DMS79 (cell line): ENCODE measurements at places on chromosomes 1 and 21.

GRCh38 chr1:7042322-7043190 lies 257.3 kb downstream of the CAMTA1 start:
- peak; percentile 25 for DNase-seq

DNA sequence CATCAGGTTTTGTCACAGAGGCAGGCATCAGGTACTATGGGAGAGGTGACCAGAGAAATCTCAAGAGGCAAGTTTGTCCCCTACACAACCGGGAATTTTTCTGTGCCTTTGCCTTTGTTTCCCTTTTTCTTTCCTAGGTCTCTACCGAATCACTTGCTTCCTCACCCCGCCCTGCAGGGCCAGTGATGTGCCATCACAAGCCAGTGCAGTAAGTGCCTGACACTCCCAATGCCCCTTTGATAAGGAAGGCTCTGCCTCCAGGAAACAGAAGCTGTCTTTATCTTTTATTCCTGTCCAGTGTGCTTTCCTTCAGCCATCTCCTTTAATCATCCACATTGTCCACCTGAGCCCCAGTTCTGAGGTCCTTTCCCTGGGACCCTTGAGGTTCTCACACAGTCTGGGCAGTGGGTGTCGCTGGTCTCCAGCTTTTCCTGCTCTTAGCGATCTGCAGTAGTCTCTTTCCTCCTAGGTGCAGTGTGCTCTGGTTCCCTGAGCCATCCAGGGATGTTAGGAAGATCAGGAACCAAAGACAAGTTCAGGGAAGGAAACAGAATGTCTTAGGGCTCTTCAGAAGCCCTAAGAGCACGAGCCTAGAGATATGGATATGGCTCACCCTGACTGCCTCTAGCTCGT lies 36.6 kb downstream of the GJA5 start:
- DNase-seq: no peak

GRCh38 chr1:194342484-194343262 lies 1156.3 kb upstream of the B3GALT2 start:
- no peak for DNase-seq

DNA sequence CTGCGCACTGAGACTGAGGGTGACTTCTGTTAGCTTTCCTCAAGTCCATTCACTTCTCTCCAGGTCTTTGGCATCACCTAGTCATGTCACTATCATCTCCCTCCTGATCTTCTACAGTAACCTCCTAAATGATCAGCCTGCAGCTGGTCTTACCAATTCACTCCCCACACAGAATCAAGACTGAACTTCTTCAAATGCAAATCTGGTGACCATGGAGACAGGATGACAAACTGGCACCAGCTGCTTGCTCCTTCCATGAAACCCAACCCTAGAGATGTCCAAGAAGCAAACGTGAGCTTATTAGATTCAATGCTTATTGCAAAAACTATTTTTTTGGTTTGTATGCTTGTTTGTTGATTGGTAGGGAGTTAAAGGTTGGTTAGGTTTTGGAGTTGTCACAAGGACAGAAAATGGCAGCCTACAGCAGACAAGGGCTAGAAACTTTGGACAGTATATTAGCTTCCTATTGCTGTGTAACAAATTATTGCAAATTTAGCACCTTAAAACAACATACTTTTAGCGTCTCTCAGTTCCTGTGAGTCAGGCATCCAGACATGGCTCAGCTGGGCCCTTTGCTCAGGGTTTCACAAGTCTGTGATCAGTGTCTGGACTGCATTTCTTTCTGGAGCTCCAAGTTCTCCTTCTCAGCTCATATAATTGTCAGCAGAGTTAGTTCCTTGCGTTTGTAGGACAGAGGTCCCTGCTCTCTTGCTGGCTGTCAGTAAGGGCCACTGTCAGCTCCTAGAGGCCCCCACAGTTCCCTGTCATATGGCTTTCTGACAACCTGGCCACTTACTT lies 53.3 kb upstream of the GJA8 start:
- no peak for DNase-seq

DNA sequence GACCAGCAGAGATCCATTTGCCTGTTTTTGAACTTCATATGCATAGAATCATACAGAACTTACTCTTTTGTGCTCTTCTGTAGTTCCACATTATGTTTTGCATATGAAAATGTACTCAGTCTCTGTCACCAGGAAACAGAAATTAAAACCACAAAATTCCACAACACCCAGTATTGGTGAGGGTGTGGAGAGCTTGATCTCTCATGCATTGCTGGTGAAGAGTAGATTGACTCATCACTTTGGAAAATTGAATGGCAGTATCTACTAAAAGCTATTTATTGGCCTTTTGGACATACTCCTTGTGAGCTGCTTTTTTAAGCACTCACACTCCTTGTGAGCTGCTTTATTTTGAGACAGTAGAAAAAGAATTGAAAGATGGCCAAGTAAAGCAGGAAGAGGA lies 43.3 kb downstream of the VTCN1 start:
- DNase-seq: no peak

DNA sequence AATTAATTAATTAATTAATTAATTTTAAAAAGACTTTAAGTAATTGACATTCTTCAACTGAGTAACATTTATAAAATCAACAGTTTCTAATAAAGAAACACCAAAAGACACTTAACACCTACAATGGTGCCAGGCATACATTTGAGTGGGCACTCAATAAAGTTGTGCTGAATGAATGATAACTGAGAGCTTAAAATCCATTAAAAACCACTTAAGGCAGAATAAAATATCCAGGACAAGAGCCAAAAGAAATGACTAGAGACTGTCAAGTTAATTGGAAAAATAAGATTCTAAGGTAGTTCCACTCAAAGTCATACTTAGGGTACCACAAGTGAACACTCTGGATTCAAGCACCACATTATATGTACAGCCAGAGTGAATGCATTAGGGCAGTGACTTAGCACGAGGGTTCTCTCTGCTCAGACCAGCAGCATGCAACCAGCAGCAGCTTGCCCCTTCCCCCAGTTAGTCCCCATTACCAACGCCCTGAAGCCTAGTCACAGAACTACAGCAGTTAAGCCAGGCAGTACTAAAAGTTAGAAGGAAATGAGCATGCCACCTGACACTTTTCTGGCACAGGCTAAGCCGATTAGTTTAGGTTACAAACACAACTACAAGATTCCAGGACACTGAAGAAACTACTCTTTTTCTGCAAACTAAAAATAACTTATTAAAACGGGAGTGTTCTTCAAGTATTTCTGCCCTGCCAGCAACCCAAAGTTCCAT lies 46.5 kb downstream of the LUZP1 start:
- peak; percentile 98 for DNase-seq

DNA sequence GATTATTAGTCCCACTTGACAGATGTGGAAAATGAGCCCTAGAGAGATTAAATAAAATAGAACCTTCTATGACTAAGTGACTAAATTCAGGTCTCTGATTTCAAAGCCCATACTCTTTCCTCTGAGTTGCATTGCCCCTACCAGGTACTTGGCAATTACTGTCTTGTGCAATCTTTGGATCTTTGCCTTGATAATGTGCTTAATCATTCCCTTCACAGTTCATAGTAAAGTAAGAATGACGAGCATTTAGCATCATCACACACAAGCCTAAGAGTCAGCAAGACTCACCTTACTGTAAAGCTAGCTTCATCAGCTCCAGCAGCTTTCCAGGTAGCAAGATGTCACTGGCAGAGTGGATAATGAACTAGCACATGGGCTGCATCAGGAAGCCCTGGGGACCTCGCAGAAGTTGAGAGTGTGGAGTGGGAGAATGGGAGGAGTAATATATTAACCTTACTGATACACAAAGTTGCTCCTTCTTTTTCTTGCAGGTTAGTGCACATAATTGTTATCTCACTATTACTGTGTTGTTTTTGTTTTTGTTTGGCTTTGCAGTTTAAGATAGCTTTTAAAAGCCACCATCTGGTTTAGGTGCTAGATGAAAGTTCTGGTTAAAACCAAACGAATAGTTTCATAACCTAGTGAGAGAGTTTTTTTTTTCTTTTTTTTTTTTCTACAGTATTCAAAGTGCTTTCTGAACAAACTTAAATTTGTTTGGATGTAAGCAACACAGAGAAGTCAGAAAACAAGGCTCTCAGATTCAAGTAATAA lies 71.8 kb downstream of the PBX1 start:
- no peak for DNase-seq

- DNase-seq: no peak
These were observed 17.4 kb upstream of the CPLANE2 start for GRCh38 chr1:16254263-16254928.

- no peak for DNase-seq
These were observed 19.3 kb downstream of the F3 start for GRCh38 chr1:94522304-94522703.

- DNase-seq: no peak
These were observed 57.0 kb downstream of the HIVEP3 start for GRCh38 chr1:41861535-41862383.

GRCh38 chr1:38559446-38560165 lies 300.0 kb downstream of the RRAGC start:
- peak; percentile 27 for DNase-seq

DNA sequence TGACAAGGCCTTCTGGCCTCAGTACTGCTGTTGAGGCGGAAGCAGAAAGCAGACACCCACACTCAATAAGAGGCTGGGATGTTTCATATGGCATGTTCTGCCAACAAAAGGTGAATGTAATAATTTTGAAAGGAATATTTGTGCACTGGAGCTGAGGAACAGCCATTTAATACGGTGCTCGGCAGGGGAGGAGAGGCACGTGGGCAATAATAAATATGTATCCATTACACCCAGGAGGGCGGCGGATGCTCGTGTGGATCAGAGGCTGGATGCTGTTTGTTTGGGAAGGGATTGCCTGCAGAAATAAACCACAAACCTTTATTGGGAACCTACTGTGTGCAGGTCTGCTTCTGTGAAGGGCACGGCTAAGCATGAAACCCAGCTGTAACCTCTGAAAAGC lies 92.0 kb downstream of the VWA5B1 start:
- DNase-seq: no peak

DNA sequence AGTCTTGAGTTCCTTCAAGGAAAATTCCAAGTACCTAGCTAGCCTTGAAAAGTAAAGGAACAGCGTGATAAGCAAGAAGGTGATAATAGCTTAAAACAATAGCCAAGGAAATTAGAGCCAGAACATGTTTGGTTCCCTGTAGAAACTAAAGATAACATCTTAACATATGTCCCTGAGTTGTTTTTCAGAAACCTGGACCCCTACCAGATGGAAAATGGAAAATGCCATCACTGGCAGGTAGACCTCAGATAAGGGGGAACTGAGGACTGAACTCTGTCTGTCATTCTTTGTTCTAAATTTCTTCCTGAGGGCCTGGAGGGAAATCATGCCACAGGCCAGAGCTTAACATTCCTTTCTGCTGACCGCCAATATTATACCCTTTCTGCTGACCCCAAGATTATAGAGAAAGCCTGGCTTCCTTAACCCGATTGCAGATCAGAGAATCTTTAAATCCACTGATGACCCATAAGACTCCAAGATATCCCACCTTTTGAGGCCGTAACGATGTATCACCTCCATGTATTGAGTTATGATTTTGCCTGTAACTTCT lies 23.4 kb downstream of the CNIH3 start:
- DNase-seq: no peak

- no peak for DNase-seq
These were observed 3.8 kb upstream of the LRRC47 start for GRCh38 chr1:3799976-3800685.

DNA sequence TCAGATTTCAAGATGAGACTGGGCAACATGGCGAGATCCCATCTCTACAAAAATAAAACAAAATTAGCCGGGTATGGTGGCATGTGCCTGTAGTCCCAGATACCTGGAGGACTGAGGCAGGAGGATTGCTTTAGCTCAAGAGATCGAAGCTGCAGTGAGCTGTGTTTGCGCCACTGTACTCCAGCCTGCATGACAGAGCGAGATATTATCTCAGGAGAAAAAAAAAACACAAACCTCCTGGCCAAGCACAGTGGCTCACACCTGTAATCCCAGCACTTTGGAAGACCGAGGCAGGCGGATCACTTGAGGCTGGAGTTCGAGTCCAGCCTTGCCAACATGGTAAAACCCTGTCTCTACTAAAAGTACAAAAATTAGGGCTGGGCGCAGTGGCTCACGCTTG lies 42.8 kb downstream of the XKR8 start:
- DNase-seq: no peak

DNA sequence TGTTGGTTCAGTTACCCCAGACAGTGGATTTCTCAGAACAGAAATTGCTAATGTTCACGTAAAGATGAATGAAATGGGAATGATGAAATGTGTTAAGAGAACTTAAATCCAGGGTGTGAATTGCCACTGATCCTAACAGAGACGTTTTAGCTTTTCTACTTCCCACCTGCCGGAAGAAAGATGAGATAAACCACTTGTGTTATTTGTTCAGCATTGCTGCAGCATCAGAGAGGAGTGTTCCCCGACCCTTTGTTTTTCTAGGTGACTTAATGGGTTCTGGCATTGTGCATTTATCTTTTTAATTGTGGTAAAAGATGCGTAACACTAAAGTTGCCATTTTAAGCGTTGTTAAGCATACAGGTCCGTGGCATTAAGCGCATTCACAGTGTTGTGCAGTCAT lies 122.3 kb downstream of the GALNT2 start:
- peak; percentile 13 for DNase-seq

- DNase-seq: no peak
These were observed 21.8 kb upstream of the TMPRSS2 start for GRCh38 chr21:41529769-41530168.

GRCh38 chr1:228091084-228091483 lies 8.6 kb downstream of the ARF1 start:
- DNase-seq: no peak

DNA sequence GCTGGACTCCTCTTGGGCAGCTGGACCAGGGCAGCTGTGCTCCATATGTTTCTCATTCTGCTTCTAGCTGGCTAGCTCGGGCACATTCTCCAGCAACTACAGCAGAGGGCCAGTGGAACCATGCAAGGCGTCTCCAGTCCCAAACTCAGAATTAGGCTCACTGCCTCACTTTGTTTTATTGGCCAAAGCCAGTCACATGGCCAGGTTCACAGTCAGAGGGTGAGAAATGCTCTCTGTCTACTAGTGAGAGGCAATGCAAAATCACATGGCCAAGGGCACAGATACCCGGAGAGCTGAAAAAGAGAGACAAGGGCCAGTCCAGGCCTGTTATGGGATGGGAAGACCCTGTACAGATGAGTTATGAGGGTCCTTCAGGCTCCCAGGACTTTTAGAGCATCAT lies 78.8 kb upstream of the KLHDC7A start:
- DNase-seq: no peak

- no peak for DNase-seq
These were observed 39.8 kb downstream of the LHX4 start for GRCh38 chr1:180269645-180270529.

DNA sequence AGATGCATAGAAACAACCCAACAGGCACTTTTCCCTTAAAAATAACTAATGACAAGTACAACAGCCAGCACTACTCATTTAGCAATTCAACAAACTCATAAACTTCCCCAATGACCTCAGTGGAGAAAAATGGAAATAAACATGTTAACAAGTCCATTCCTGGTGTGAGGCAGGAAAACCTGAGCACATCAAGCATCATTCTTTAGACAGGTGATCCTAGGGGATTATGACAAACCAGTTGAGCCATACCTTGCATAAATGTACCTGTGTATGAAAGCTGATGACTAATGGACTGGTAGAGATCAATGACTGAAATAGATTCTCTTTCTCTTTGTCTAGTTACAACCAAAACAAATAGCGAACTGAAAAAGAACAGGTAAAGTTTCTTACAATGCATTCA lies 7.0 kb downstream of the COL24A1 start:
- no peak for DNase-seq
